GM12891 (cell line): ENCODE measurements at places on chromosomes 2 and 18.

- no peak for DNase-seq
Measured at GRCh38 chr18:61743775-61744531, 148.9 kb downstream of the RNF152 start.

DNA sequence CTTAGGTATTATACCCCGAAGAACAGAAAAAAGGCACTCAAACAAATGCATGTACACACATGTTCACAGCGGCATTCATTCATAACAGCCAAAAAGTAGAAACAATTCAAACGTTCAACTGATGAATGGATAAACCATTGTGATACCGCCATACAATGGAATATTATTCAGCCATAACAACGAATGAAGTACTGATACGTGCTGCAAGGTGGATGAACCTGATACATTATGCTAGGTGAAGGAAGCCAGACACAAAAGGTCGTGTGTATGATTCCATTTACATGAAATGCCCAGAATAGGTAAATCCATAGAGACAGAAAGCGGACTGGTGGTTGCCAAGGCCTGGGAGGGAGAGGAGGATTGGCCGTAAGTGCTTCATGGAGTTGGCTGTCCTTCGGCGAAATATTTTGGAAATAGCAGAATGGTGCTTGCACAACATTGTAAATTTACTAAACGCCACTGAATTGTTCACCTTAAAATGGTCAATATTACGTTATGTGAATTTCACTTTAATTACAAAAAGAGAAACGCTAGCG, 750 bp upstream of the RMP24 start:
- DNase-seq, result no peak

DNA sequence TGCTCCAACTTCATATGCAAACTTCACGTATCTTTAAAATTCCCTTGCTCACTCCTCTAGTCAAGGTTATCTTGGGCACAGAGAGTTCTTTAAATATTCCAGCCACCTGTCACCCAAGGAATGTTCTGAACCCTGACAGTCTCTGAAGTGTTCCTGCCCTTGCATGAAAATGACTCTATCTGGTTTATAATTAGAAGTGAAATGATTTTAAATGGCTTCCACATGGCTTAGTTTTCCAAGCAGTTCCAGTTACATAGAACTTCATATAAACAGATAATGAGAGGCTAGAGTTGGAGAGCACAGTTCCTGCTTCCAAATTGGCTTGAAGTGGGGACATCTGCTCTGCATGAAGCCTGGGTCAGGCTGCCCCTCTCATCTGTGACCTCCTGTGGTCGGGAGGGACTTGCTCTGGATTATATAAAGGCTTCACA, 81.9 kb downstream of the SLC4A3 start:
- DNase-seq, result no peak

- DNase-seq, result no peak
Measured at GRCh38 chr2:88452980-88453582, 588 bp upstream of the FOXI3 start.

- DNase-seq, result peak; percentile 4
Measured at GRCh38 chr2:71611781-71612527, 158.6 kb downstream of the DYSF start.

DNA sequence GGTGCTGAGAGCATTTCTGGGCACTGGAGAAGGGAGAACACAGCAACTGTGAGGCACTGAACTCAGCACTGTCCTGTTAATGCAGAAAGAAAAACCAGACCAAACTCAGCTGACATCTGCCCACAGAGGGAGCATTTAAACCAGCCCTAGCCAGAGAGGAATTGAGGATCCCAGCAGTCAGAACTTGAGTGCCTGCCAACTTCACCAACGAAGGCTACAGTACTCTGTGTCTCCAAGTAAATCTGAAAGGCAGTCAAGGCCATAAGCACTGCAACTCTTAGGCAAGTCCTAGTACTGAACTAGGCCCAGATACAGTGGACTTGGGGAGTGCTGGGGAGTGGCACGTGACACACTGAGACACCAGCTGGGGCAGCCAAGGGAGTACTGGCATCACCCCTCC, 176.2 kb upstream of the ZC3H15 start:
- no peak for DNase-seq

- no peak for DNase-seq
Measured at GRCh38 chr2:974054-974453, 23.4 kb downstream of the SNTG2 start.

DNA sequence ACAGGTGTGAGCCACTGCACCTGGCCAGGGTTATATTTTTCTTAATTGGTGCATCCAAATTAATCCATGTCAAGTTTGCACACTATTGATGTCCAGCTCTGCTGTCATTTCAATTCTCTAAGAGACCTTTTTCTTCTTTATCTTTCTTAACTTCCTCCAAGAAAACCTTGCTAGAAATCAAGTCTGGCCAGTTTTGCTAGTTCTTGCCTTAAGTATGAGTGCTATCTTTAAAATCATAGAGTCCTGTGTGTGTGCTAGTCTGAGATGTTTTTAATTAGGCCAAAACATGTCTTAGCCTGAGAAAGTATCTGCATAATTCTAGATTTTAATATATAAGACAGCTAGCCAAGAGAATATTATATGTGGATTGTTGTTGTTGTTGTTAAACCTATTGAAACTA, 56.2 kb upstream of the SLC39A10 start:
- no peak for DNase-seq

DNA sequence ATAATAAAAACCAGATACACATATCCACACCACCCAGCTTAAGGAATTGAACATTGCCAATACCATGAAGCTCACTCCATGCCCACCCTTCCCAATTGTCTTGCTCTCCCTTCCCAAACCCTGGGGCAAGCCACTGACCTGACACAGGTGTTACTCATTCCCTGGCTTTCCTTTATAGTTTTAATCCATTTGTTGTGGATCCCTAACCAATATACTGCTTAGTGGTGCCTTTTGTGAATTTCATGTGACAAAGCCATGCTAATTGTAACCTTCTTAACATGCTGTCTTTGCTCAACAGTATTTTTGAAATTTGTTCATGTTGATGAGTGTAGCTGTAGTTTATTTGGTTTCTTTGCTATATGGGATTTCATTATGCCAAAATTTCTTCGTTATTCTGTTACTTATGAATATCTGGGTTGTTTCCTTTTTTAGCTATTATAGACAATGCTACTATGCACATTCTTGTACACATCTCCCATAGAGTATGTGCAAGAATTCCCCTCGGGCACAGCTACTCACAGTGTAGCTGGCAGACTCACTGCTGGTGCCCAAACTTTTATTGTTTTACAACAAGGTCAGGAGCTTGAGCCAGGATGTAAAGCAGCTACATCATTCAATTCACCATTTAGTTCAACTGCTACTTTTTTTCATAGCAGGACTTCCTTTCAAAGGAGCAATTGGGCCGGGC, 90.8 kb upstream of the ATL2 start:
- DNase-seq, result no peak

DNA sequence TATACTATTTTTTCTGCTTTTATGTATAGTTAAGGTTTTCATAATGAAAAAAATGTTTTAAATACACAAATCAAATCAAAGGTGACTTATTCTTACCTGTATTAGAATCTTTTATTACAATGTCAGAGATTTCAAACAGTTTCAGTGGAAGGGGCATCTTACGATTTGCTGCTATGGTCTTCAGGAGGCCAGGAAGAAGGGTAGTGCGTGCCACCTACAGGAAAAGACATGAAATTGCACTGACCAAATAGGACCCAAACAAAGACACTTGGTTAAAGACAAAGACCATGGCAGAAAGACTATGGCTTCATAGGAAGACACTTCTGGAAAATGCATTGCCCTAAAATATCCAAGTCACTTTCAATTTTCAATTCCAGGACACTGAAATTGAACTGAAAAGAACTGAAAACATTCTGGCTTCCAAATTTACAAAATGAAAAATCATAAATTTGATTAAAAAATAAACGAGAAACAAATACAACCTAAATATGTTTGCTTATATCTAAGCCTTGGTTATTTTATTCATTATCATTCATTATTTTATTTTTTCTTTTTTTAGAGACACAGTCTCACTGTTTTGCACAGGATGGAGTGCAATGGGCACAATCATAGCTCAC, 42.1 kb downstream of the FARSB start:
- DNase-seq, result peak; percentile 26

- no peak for DNase-seq
Measured at GRCh38 chr2:3102922-3103569, 274.6 kb downstream of the EIPR1 start.

GRCh38 chr18:67549946-67550345, 33.4 kb upstream of the DSEL start:
- no peak for DNase-seq
